Smooth muscle cell of the pulmonary artery (primary cell): ENCODE measurements at places on chromosomes 2 and 18. TPM values are rescaled to one million over a fixed set of nuclear protein-coding genes. Genes with fewer than 3 reads are reported as not detected.

The CNDP2 gene
- 55.8 and 68.5 TPM in 2 replicates for total RNA-seq

The PLGLB2 gene
- 0.92 and 1.3 TPM in 2 replicates for total RNA-seq

The MFSD6 gene
- 4.6 and 12.9 TPM in 2 replicates for total RNA-seq

The IL1F10 gene
- not detected in 2 replicates for total RNA-seq

The ETAA1 gene
- 8.3 and 13.9 TPM in 2 replicates for total RNA-seq

The ANO7 gene
- total RNA-seq = 1.0 and 1.7 TPM in 2 replicates

The CYP27A1 gene
- total RNA-seq = 6.8 and 13.7 TPM in 2 replicates

The LBX2 gene
- 0.59 and 4.5 TPM in 2 replicates for total RNA-seq
